GF-D8 (cell line): ENCODE measurements at places on chromosomes 7 and 10.

DNA sequence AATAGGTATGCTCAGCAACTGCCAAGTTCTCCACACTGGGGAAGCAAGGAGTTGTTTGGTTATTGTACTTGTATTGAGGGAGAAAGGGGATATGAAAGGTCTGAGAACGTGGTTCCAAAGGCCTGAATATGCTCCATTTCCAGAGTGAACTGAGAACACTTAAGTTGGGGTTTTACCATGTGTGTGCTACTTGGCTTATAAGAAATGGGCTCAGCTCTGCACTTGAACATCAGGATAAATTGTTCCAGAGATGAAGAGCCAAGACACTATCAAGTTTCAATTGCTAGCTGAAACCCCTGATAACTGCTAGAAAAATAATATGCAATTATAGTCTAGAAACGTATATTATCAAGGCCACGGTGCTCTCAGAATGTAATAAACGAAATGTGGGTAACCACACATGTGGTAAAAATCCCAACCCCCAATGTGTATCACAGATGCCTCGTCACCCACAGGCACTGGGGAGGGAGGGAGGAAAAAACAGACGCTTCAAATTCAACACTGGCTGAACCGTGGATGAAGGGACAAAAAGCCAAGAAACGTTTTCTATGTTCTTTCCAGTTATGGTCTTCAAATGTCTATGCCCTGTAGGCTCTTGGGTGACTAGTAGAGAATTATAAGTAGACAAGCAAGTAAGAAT lies 16.3 kb downstream of the ELMO1 start:
- DNase-seq = no peak

GRCh38 chr7:110483553-110483952 lies 607.4 kb upstream of the LRRN3 start:
- no peak for DNase-seq

- no peak for DNase-seq
Measured at GRCh38 chr10:43209651-43210141, 57.2 kb downstream of the RASGEF1A start.

DNA sequence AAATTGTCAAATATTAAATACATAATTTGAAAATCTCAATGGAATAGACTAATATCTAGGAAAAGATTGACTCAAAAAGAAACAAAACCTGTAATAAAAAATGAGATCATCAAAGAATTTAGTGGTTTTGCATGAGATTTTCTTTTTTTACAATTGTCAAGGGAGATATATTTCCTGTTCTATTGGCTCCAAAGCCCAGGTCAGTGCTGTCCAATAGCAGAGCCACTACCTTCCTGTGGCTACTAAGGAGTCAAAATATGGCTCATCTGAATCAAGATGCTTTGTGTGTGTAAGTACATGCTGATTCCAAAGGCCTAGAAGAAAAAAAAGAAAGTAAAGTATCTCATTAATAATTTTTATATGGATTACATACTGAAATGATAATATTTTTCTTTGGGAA lies 191.9 kb downstream of the C7orf25 start:
- DNase-seq = no peak

DNA sequence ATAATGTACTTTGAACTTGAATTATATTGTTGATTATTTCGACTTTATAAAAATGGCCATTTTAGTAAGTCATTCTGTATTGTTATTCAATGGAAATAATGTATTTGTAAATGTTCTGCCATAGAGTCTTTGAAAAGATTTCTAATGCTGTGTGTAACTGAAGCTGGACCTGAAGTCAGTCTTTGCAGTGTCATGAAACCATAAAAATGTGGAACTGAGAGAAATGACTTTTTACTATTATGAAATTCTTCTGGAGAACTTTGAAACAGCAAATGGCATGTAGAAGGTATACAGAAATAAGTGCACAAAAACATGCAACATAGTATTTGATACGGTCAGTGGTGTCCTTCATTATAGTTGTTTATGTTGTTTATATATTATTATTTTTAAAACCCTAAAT lies 59.7 kb upstream of the ADRA2A start:
- DNase-seq = no peak
